ENCODE measurements at places on chromosomes 12 and 14.

- DNase-seq: no peak
Measured at GRCh38 chr12:48031135-48031960, 27.1 kb upstream of the COL2A1 start.

DNA sequence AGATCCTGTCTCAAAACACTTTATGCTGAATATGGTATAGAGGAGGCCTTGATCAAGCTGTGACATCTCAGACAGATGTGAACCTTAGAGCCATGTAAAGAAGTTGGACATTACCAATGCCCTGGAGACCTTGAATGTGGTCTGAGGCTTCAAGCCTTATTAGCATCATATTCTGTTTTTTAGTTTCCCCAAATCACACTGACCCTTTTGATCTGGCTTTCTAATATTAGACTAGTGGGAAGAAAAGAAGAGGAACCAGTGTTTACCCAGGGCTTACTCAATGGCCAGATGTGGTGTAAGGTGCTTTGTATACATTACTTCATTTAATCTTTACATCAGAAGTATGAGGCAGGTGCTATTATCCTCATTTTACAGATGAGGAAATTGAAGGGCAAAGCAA lies 10.6 kb upstream of the TBPL2 start:
- DNase-seq: no peak

DNA sequence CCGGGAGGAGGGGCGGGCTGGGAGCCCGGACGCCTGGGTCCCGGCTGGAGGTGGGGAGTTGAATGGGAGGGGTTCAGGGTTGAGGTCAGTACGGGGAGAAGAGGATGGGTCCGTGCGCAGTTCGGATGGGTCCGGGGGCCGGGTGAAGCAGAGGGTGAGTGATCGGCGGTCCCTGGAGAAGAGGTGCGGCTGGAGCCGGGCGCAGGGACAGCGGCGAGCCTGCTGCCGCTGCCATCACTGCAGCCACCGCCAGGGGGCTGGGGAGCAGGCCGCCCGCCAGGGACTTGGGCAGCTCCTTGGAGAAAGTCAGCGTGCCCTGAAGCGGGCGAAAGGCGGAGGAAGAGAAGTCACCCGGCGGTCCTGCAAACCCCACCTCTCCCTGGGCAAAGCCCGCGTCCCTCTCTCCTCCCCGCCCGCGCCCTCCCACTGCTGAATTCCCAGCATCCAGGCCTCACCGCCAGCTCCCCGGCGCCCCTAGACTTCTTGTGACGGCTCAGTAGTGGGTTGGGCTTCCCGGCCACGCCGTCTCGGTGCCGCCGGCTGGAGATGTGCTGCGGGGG lies 6.0 kb upstream of the GPR84 start:
- DNase-seq: no peak

DNA sequence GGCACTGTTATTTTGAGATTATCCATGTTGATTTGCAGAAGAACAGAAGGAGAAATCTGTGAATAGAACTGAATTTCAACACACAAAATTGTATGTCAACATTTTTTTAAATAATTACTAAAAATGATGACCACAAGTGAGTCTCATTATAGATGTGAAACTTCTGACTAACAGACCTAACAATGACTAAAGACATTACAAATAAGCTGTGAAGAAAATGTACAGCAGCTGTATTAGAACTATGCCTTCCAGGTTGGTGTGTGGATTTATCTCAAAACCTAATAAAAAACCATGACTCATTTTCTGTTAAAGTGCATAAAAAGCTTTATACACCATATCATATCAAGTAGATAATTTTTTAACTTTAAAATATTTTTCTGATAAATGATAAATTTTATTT lies 22.5 kb upstream of the FOXG1 start:
- DNase-seq: no peak

DNA sequence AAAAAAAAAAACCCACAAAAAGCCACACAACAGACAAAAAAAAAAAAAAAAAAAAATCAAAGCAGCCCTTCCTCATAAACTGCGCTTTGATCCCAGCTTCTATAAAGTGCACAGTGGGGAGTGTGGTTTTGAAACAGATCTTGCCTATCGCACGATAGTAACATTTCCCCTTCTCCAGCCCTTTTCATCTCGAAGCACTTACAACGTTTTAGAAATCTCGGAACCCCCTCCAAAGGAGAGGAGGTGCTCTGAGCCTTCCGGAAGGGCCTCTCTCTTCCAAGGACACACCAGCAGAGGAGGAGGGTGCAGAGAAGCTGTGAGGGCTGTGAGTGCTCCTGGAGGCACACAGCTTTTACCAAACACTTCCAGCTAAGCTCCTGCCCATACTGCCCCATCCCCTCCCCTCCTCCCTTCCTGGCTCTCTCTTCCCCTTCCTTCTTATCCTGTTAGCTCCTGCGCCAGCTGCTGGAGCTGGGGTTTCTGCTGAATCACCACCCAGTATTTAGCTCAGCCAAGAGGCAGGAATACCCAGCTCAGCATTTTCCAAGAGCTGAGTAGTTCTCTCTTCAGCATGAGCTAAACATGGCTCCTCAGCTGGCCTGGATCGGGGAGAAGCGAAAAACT lies 28.4 kb downstream of the SLC7A8 start:
- no peak for DNase-seq

DNA sequence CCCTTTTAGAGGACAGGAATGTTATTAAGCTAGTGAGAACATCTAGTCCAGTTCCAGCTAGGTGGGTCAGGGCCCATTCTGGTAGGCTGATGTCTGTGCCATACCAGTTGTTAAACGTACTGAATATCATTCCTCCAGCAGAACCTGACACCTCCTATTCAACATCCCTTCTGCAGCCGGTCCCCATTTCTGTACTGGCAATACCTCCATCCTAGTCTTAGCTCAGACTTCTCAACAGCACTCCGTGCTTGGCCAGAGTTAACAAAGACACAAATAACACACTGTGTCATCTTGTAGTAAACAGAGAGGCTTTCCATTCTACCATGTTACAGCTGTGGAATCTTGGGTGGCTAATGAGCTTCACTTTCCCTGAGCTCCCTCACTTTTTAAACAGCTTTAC lies 94.3 kb upstream of the PDE3A start:
- DNase-seq: no peak

DNA sequence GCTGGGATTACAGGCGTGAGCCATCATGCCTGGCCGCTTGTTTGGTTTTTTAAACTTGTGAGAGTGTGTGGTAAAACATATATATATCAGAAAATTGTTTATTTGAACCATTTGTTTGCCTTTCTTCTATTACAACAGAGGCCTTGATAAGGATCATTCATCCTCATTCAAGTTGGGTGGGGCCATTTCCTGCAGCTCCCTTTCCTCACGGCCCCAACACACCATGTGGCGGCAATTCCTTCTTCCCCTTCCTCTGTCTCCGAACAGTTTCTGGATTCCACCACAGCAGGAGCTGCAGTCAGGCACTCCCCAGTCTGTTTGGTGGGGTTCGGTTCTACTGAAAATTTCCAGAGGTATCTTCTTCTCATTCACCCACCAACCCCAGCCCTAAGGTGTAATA lies 42.0 kb upstream of the RASSF3 start:
- DNase-seq: no peak

GRCh38 chr12:100151769-100152168 lies 9.1 kb upstream of the BLTP3B start:
- no peak for DNase-seq

All from NK-92 treated with Interleukin-12 subunit alpha and Interleukin-12 subunit beta, amount 100 ng/mL, for 24 hours (cell line).